ENCODE measurements at places on chromosomes 2 and 18. TPM values are rescaled to one million over a fixed set of nuclear protein-coding genes. Genes with fewer than 3 reads are reported as not detected.

The WDFY1 gene
- total RNA-seq = 263 TPM

The UGT1A3 gene
- not detected for total RNA-seq

The TSPYL6 gene
- total RNA-seq = not detected

The SLC38A11 gene
- total RNA-seq = 0.73 TPM

The FOXI3 gene
- total RNA-seq = not detected

The CHRNG gene
- not detected for total RNA-seq

The TRIB2 gene
- total RNA-seq = 290 TPM

The MIB1 gene
- 70.2 TPM for total RNA-seq

The LRP1B gene
- not detected for total RNA-seq

The XIRP2 gene
- not detected for total RNA-seq

The SP140L gene
- 12.4 TPM for total RNA-seq

The RAMP1 gene
- 11.0 TPM for total RNA-seq

The EVX2 gene
- not detected for total RNA-seq

The EN1 gene
- total RNA-seq = under 0.01 TPM

The MOGAT1 gene
- total RNA-seq = not detected

The TRABD2A gene
- total RNA-seq = 2.8 TPM

The BCL11A gene
- 0.67 TPM for total RNA-seq

The ANKRD30BL gene
- 0.33 TPM for total RNA-seq

The ITGB6 gene
- total RNA-seq = 0.34 TPM

The PTPRN gene
- total RNA-seq = under 0.01 TPM

The ZNF396 gene
- 1.5 TPM for total RNA-seq

The LIMS3 gene
- 0.15 TPM for total RNA-seq

The PROM2 gene
- total RNA-seq = 0.34 TPM

The B3GNT7 gene
- under 0.01 TPM for total RNA-seq

The POTEI gene
- not detected for total RNA-seq

The ZNF521 gene
- total RNA-seq = 24.0 TPM

The NEU2 gene
- not detected for total RNA-seq

The SLC14A1 gene
- total RNA-seq = not detected

The RELCH gene
- total RNA-seq = 37.5 TPM

The RAPH1 gene
- total RNA-seq = 12.0 TPM

The CROCC2 gene
- not detected for total RNA-seq

The STEAP3 gene
- 3.6 TPM for total RNA-seq

The RND3 gene
- total RNA-seq = 77.6 TPM

The SEMA4F gene
- total RNA-seq = 5.9 TPM

The COL3A1 gene
- 1.00 TPM for total RNA-seq

The M1AP gene
- total RNA-seq = not detected

The OTX1 gene
- total RNA-seq = 0.33 TPM

The PCARE gene
- under 0.01 TPM for total RNA-seq

The SPOPL gene
- 10.7 TPM for total RNA-seq

The ZAP70 gene
- total RNA-seq = not detected

The TMEM198 gene
- total RNA-seq = 3.6 TPM

The CLHC1 gene
- total RNA-seq = 7.4 TPM

The ANTXR1 gene
- total RNA-seq = 166 TPM

The CUL3 gene
- 66.6 TPM for total RNA-seq

Measured in melanocyte of skin (primary cell).